ENCODE measurements at places on chromosomes 2 and 18. TPM values are rescaled to one million over a fixed set of nuclear protein-coding genes. Genes with fewer than 3 reads are reported as not detected.
A peak's percentile ranks its signal among the peaks of the same experiment; 100 is the strongest.

- no peak for DNase-seq
Observed at GRCh38 chr18:62784966-62785413, 69.6 kb downstream of the PHLPP1 start.

GRCh38 chr18:79930020-79930642, 21.3 kb downstream of the SLC66A2 start:
- DNase-seq = no peak

Gene CABLES1
- 1.4 TPM for total RNA-seq

Gene C1QL2
- total RNA-seq = not detected

DNA sequence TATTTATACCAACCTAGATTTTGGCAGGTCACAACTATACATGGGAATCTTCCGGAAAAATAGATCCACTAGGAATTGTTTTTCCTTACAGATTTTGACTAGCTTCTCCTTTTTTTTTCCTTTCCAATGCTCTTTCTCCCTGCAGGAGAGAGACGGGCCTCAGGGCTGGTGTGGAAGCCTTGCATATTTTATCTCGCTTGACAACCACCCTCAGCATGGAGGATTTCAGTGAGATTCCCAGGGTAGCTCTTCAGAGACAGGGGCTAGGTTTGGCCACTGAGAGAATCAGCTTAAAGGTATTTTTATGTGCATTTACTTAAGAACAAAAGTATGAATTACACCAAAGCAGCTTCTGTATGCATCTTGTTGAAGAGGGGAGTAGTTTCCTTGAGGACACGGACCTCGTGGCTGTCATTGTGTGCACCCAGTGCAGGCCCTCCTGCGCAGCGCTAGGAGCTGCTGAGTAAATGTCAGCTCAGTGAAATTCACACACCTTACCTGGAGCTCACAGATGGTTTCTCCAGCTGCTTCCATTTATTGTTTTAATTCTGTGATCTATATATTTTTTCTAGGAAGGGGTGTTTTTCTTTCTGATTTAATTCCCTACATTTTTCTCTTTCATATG, 54.4 kb downstream of the TRAPPC12 start:
- no peak for DNase-seq

GRCh38 chr18:10687161-10687925, 161.5 kb downstream of the NAPG start:
- DNase-seq = no peak

- no peak for DNase-seq
Observed at GRCh38 chr2:65765376-65765775, 333.0 kb upstream of the SPRED2 start.

DNA sequence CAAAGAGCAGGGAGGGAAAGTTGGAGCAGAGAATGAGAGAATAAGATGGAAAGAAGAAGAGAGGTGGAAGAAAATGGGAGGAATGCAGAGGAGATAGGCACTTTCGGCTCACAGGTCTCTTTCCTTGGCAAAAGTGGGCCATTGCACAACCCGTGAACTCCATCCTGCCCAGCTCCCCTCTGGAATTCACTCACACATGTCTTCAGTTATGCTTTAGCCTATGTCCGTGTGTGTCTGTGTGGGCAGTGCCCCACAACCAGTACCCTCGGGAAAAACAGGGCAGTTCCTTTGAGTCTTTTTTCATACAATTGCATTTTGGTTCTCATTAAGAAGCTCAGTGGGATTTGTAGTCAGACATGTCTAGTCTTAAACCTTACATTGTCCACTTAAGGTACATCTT, 34.5 kb downstream of the DTNA start:
- DNase-seq = no peak

- DNase-seq = no peak
Observed at GRCh38 chr2:26911911-26912861, 58.3 kb upstream of the MAPRE3 start.

- no peak for DNase-seq
Observed at GRCh38 chr2:85708641-85709040, 14.5 kb downstream of the GNLY start.

DNA sequence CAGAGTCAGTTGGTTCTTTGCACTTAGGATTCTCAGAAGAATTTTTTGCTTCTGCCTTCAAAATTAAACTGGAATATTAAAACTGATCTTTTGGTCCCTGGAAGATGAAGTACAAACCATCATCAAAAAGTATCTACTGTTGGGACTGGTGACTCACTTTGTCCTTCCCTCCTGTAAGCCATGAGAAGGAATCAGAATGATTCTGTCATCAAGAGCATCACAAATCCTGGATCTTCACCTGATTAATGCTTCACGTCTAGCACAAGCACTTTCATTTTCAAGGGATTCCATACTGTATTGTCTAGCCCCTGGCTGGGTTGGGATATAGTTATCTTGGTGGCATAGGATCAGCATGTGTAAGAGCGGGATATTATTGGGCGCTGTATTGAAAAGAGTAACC, 69.3 kb upstream of the CYP1B1 start:
- DNase-seq = no peak

Gene GAL3ST2
- not detected for total RNA-seq

Gene LRRC30
- total RNA-seq = not detected

DNA sequence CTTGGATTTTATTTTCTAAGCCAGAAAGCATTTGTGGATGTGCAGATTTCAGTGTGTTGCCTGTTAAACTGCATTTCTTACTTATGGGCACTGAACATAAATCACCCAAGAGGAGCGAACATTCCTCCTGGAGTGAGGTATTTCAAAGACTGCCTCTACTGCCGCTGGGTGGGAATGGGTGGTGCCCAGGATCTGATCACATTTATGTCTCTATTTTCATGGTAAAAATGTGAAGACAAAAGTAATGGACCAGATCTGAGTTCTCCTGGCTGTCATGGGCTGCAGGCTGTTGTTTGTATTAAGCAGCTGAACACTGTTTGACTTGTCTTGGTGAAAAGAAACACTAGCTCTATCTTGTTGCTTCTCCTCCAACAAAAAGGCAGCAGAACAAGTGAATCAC, 251.7 kb downstream of the NCKAP5 start:
- DNase-seq = no peak

Gene HJURP
- 5.8 TPM for total RNA-seq

Gene OR6B2
- not detected for total RNA-seq

DNA sequence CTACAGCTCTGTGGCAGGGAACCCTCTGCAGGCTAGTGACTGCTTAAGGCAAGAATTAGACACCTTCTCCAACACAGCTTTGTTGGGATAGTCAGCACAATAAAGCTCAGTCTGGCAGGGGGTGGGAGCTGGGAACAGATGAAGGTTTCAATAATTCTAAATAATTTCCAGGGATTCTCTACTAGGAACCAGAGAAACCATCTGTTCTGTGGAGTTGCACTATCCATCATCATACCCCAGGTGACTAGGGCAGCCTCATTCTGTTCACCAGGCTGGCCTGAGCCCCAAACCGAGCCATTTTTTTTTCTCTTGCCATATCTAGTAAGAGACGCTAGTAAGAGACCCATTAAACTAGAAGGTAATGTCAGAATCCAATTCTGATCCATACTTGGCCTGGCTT, 35.8 kb upstream of the CYP26B1 start:
- no peak for DNase-seq

GRCh38 chr2:55992455-55992854, 68.9 kb upstream of the EFEMP1 start:
- DNase-seq = no peak

- no peak for DNase-seq
Observed at GRCh38 chr2:95383635-95384027, 18.9 kb upstream of the FAHD2A start.

DNA sequence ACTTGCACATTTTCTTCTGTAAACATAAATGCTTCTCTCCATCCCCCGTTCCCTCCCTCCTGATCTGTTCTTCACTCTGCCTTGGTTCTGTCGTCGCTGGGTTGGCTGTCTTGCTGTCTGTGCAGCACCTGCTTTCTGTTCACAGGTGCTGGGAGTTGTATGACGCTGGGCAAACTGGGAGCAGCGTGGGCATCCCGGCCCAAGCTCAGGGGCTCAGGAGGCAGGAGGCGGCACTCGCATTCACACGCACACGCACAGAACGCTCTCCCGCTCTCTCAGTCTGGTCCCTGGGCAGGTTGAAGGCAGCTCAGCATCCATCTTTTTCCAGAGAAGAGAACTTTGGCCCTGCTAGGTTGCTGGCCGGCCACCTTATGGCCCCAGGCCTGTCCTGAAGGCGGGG, 55.7 kb downstream of the GBX2 start:
- DNase-seq = no peak

DNA sequence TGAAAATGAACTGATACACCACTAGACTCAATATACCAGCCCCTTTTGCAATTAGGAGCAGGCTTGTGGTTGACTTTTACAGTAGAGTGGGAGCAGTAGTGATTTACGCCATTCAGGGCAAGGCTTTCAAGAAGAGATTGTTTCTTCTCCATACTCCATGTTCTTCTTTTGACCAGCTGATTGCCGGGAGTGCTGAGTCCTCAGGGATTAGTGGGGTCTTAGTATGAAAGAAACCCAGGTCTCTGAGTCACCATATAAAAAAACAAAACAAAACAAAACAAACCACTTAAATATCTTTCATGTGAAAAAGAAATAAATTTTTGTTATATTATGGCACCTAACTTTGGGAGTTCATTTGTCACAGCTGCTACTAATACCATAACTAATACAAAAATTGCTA, 465.6 kb upstream of the TRIB2 start:
- DNase-seq = no peak

Gene CHN1
- 6.9 TPM for total RNA-seq

GRCh38 chr2:220959391-220959802, 612.7 kb downstream of the EPHA4 start:
- DNase-seq = no peak

- no peak for DNase-seq
Observed at GRCh38 chr18:77530732-77531131, 281.1 kb downstream of the GALR1 start.

DNA sequence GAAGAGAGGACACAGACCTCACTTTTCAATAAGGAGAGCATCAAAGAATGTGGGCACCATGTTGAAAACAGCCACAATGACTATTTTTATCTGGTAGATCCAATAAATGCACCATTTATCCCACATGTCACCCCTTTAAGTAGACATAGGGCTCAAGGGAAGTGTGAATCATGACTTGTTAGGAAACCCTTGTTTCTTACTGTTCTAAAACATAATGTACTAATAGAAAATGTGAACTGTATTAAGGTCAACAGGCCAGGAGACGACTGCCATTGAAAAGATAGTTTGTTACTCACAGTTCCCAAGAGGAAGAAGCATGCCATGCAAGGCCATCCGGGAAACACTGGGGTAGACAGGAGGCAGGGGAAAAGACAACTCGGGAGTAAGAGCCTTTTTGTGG, 137.7 kb downstream of the EN1 start:
- no peak for DNase-seq

DNA sequence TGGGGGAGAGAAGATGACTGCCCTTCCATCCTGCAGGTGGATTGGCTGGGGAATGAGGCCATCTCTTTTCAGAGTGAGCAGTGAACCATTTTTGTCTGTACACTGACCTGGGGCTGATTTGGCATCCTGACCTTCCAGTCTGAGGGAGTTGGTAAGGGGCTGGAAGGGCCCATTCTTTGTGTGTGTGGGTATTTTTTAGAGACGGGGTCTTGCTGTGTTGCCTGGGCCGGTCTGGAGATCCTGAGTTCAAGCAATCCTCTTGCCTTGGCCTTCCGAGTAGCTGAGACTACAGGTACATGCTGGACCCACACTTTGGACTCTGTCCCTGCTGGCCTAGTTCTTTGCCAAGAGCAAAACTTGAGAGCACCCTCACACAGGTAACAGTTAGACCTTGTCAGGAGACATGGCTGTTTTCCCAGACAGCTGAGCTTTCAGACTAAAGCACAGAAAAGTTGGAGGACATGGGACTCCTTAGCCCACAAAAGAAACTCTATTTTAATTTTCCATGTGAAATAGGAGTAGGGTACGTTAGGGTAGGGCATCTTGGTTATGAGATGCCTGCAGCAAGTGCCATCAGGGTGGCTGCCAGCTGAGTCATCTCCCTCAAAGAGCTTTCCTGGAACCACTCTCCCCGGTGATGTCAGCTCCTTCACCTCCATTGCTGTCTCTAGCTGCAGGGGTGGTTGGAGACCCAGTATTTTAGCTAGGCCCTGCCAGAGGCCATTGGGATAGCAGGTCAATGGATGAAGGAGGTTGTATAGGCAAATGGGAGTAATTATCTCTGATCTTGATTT, 60.7 kb downstream of the DGKD start:
- DNase-seq = peak; percentile 56

- DNase-seq = no peak
Observed at GRCh38 chr2:215264374-215264773, 47.5 kb upstream of the ATIC start.

- peak; percentile 55 for DNase-seq
Observed at GRCh38 chr2:106107509-106108131, 86.5 kb downstream of the UXS1 start.

DNA sequence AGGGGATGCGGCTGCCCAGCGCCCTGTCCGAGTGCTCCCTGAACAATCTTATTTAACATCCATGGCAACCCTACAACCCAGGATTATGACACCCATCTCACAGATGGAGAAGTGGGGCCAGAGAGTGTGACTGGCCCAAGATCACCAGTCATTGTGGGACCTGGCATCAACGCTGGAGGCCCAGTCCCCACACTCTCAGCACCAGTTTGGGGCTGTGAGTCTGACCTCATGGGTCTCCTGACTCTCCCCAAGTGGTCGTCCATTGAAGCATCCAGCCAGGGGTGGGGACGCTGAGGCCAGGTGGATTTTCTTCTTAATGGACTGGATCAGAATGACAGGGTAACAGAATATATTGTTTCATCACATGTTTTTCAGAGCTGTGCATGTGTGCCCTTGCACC, 24.5 kb downstream of the MAL start:
- DNase-seq = no peak

GRCh38 chr2:224562831-224563230, 22.3 kb downstream of the CUL3 start:
- no peak for DNase-seq

- no peak for DNase-seq
Observed at GRCh38 chr2:56287974-56288373, 104.2 kb downstream of the CCDC85A start.

DNA sequence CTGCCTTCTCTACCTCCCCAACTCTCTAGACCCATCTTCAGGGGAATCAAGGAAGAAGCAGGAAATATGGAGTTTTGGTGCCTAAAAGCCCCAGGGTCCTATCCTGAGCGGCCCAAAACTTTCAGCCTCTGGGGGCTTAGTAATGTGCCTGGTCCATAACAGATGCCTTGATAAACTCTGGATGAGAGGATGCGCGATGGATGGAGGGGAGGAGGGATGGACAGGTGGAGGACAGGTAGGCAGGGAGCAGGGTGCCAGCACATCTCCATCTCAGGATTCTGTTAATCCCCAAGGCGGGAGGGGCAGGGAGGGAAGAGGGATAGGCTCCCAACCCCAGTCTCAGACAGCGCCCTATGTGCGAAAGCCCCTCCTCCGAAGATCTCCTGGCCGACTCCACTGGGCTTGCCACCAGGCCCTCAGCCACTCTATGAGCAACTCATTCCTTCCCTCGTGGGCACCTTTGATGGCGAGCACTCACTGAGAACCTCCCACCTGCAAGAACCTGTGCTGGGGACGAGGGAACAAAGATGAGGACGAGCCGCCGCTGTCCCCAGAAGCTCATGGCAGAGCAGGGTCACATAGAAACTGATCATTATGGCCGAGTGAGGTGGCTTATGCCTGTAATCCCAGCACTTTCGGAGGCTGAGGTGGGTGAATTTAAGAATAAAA, 23.1 kb downstream of the HS1BP3 start:
- no peak for DNase-seq

Gene CUL3
- total RNA-seq = 85.2 TPM

Gene PLA2R1
- total RNA-seq = 0.03 TPM

Gene ACKR3
- total RNA-seq = 0.73 TPM

Gene SFT2D3
- total RNA-seq = 6.4 TPM

- DNase-seq = no peak
Observed at GRCh38 chr2:19868224-19868623, 33.6 kb downstream of the TTC32 start.

Gene ABCG8
- total RNA-seq = 0.05 TPM
